ENCODE measurements at places on chromosomes 2 and 18.
A peak's percentile ranks its signal among the peaks of the same experiment; 100 is the strongest.

GRCh38 chr2:132752421-132753206 lies 82.6 kb upstream of the LYPD1 start:
- no peak for DNase-seq

GRCh38 chr2:231655488-231655887 lies 52.8 kb upstream of the PTMA start:
- no peak for DNase-seq

GRCh38 chr2:199819746-199820145 lies 31.2 kb downstream of the FTCDNL1 start:
- DNase-seq, result no peak

DNA sequence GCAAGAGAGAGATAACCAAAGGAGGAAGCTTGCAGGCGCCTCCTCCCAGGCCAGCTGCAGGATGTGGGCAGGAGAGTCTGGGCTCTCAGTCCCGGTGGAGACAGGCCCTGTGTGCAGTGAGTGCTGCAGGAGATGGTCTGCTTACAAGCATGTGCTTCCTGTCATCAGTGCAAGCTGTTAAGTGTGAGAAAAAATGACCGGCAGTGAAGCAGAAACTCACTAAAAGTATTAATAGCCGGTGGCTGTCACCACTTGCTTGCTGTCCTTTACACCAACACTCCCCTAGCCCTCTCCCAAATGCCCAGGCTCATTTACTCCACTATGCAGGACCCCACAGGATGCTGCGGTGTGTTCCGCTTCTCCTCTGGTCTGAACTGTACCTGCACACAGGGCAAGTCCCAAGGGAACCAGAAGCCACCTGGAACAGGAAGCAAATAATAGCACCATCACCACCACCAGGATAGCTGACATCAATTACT lies 435.6 kb upstream of the HS6ST1 start:
- no peak for DNase-seq

GRCh38 chr18:28177828-28178635 lies 1.1 kb upstream of the CDH2 start:
- DNase-seq, result no peak

DNA sequence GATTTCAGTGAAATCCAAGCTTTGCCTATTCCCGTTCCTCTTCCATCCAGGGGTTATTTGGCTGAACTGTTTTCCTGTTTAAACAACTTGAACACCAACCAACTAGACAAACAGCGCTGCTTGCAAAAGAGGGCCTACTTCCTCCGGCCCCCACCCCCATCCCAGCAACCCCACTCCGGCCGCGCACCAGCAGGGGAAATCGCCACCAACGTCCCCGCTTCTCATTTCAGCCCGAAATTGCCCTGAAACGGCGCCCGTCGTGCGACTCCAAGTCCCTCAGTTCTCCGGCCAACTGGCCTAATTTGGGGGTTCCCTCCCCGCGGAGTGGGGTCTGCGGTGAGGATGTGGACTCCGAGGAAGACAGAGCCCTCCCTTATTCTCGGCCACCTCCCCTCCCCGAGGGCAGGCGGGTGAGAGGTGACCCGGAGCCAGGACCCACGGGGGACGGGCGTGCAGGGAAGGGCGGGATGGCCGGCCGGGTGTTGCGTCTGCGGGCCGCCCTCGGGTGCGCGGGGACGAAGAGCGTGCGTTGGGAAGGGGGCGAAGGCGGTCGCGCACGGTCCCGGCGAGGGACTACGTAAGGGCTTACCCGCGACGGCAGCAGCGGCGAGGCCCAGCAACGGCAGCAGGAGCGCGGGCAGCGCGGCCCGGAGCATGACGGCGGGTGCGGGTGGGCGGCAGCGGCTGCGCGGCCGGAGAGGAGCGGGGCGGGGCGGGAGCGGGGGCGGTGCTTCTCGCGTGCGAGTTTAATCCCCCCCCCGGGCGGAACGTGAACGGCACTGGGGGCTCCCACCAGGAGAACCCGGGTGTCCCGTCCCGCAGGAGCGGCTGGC lies at the start of gene CD302:
Gene CD302, minus strand, starts transcription at position 666 of the 833 bp plus-strand sequence. Its CDS starts 10 bp downstream, at position 656.
- DNase-seq, result peak; percentile 4

GRCh38 chr2:147843864-147844696 lies 749 bp upstream of the ACVR2A start:
- DNase-seq, result peak; percentile 84

DNA sequence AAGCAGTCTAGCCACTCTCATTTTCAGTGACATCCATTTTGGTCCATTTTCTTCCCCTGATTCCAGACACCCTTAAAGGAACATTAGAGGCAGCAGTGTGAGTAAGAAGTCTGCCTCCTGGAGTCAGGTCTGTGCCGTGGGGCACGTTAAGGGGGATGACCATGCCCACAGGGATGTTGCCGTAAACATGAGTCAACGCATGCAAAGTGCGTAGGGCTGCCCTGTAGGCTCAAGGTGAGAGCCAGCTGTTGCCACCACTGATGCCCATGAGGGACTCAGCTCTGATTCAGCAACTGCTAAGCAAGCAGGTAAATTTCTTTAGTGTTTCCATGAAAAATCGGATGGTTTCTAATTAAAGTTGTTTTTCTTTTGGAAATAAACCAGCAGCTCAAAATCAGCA lies 61.4 kb upstream of the TFCP2L1 start:
- DNase-seq, result no peak

DNA sequence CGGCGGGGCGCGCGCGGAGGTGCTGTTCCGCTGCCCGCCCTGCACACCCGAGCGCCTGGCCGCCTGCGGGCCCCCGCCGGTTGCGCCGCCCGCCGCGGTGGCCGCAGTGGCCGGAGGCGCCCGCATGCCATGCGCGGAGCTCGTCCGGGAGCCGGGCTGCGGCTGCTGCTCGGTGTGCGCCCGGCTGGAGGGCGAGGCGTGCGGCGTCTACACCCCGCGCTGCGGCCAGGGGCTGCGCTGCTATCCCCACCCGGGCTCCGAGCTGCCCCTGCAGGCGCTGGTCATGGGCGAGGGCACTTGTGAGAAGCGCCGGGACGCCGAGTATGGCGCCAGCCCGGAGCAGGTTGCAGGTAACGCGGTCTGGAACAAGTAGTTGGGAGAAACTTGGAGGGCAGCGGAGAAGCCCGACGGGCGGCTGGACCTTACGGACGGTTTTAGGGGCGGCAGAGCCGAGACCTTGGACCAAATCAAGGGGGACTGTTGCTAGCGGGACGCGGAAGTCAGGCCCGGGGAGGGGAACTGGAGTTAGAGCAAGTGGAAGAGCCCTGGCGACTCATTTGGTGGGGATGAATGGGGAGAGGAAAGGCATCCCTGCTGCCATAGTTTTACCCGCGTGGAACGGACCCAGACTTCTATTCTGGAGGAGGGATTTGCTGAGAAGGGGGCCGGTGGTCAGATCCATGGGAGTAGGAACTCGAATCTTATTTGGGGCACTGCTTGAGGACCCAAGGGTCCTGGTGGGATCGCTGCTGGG lies 573 bp downstream of the IGFBP2 start:
- no peak for DNase-seq

DNA sequence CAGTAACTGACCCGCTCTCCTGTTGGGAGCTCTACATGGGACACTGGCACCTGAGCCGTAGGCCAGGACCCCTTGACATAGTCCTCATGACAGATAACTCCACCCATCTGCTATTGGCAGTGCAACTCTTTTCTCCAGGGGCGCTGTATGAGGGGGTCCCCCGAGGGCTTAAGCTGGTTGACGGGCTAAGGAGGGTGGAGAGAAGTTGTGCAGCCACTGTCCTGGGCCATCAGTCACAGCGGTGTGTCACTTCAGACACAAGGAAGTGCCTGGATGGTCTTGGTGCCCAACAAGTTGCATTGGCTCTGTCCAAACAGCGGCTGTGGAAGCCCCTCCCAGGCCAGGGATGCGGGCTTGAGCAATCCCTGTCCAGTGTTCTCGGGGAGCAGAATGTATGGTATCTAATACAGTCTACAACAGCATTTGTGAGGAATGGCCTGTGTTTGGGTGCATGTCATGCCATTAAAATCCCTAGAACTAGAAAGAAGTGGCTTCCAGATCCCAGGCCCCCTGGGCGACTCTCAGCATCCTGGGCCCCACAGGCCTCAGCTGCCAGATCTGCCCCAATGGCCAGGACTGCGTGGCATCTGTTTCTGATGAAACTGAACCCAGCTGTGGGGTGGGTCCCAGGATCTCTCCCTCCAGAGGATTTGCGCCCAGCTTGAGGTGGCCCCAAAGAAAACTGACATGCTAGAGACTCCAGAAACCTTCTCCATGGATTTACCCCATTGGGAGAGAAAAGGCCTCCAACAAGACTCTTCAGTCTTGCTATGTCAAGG lies 23.3 kb downstream of the TTC32 start:
- DNase-seq, result no peak

DNA sequence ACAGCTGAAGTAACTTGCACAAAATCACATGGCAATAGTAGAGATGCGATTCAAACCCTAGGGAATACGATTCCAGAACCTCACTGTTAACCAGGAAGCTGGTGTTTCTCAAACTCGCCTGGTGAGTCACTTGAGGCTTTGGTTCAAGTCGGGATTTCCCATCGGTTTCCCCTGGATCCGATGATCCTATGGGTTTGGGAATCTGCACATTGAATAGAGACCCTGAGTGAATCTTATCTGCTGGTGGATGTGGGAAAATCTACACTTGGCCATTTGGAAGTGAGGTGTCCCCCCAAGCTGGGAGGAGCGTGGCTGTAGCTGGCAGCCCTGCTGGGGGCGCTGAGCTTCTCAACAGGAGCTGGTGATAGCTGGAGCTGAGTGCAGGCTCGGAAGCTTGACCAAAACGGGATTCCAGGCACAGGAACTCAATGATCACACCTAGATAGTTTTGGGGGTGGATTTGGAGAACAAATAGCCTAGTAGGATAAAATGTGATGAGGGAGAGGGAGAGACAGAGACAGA lies 135.4 kb downstream of the PRKCE start:
- DNase-seq, result no peak

GRCh38 chr2:181117206-181117925 lies 137.0 kb downstream of the UBE2E3 start:
- DNase-seq, result no peak

GRCh38 chr18:60675801-60676200 lies 303.2 kb upstream of the MC4R start:
- no peak for DNase-seq

DNA sequence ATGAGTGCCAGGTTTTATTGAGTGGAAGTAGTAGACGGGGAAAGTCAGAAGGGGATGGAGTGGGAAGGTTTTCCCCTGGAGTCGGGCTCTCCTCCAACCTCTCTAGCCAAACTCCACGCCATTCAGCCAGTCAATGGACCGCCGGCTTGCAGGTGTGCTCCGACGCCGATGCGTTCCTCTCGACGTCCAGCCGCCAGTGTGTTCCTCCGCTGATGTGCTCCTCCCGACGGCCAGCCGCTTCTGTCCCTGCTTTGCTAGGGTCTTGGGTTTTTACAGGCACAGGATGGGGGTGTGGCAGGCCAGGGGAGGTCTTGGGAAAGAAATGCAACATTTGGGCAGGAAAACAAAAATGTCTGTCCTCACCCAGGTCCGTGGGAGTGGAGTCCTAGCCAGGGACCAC lies 94.3 kb upstream of the TEX51 start:
- DNase-seq, result no peak

DNA sequence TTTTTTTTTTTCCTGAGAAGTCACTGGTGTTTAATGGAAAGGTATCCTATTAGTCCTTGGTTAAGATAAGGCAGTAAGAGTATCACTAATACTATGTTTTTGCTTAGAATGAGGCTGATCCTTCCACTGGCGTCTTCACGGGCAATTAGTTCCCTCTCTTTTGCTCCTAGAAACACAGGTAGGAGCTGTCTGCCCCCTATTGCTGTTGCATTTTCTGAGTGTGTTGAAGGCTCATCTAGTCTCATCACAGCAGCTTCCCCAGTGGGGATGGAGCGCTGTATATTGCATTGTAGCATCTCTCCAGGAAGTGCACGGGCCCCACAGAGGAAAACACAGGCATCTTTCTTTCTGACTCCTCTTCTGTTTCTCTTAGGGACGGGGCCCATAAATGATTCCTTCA lies 145.0 kb downstream of the NAPG start:
- no peak for DNase-seq

All from T-helper 9 cell (primary cell).